GM23248 (cell line): ENCODE measurements at places on chromosomes 12 and 14. TPM values are rescaled to one million over a fixed set of nuclear protein-coding genes. Genes with fewer than 3 reads are reported as not detected.
A peak's percentile ranks its signal among the peaks of the same experiment; 100 is the strongest.

Gene COQ10A
- total RNA-seq = 8.2 and 10.3 TPM in 2 replicates

Gene NANOG
- total RNA-seq = 0.13 TPM in 1 of 2 replicates, not detected in the other

Gene SPTB
- total RNA-seq = 0.11 and 0.51 TPM in 2 replicates

Gene RD3L
- total RNA-seq = not detected in 2 replicates

- DNase-seq = peak; percentile 82
Observed at GRCh38 chr14:68780358-68781160, 12.3 kb downstream of the ZFP36L1 start.

DNA sequence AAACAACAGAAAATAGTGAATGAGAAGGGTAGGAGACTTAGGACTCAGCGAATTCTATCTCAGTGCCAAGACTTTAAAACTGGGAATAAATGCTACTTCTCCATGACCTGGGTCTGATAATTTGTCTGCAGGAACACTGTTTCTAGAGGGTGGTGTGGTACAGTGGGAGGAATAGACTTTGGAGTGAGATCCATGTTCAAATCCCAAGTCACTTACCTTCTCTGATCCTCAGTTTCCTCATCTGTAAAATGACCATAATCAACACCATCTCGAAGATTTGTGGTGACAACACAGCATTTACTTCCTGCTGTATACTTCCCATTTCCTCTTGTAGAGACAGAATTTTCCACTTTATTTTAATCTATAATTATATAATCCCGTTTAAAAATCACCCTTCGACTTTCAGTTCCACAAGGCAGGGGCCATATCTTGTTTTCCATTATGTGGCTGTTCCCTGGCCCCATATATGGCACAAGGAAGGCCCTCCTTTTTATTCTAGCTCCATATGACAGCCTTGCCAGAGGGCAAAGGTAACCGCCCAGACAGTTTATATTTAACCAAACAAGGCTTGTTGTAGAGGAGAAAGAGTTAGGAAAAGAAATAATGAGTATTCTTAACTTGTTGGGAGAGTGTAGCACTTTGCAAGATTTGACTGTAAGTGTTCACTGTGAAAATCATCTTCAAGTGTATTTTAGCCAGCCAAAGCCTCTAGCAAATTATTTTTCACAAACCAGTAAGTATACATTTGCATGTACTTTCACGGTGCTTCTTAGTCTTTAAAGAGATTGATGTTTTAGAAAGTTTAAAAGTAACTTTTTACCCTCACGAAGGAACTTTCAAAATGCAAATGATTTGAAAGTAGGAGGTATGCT, 243.1 kb downstream of the AKAP6 start:
- DNase-seq = no peak

DNA sequence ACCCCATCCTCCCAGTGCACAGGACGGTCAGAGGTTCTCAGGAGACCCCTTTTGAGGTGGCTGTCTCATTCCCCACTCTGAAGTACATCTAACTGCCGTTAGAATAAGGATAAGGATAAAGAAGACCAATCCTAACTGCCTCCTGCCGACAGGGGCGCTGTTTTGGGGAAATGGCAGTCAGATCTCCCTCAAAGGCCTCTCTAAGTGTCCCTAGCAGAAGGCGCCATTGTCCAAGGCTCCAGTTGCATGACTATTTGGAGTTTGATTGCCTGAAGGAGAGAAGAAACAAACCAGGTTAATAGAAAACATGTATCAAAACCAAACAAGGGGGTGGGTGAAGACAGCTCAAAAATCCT, 29.1 kb upstream of the KLRB1 start:
- DNase-seq = no peak

DNA sequence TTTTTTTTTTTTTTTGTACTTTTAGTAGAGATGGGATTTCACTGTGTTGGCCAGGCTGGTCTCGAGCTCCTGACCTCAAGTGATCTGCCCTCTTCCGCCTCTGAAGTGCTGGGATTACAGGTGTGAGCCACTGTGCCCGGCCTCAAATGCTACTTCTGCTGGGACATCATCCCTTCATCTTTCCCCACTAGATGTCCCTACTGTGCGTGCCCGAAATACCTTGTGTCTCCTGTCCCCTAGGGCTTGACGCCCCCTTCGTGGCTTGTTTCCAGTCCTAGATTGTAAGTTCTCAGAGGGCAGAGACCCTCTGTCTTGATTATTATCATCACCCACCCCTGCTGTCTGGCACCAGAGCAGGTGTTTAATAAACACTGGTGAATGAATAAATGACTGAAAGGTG, 14.9 kb downstream of the CCDC63 start:
- DNase-seq = no peak

- DNase-seq = no peak
Observed at GRCh38 chr12:57215065-57215464, 1.5 kb upstream of the NXPH4 start.
